ENCODE measurements at places on chromosomes 6 and 20. TPM values are rescaled to one million over a fixed set of nuclear protein-coding genes. Genes with fewer than 3 reads are reported as not detected.
A peak's percentile ranks its signal among the peaks of the same experiment; 100 is the strongest.

DNA sequence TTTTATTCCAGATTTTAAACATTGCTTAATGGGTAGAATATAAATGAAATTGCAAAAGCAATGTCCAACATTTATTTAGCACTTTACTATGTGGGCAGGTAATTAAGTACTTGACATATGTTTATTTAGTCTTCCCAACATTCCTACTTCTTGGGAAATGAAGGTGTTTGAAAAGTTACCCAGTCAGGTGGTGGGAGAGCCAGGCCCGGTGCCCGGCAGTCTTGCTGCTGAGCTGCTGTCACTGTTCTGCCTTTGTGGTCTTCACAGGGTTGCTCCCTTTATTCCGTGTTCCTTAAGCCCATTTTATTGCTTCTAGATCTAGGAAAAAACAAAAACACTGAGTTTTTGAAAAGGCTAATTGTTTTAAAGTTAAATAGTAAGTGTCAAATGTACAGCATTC lies 42.6 kb upstream of the TULP4 start:
- no peaks in the 10 kb centered on the region for H3K27me3 ChIP-seq
- DNase-seq: no peak
- no peaks in the 10 kb centered on the region for H3K4me1 ChIP-seq
- no peak overlapping the region for H3K27ac ChIP-seq
- no peak overlapping the region for H3K4me3 ChIP-seq
- H3K36me3 ChIP-seq: no peaks in the 10 kb centered on the region

SAPCD1 gene
- 3.2 TPM for polyA plus RNA-seq

OVOL2 gene
- polyA plus RNA-seq: 3.1 TPM

WFDC12 gene
- polyA plus RNA-seq: not detected

DNA sequence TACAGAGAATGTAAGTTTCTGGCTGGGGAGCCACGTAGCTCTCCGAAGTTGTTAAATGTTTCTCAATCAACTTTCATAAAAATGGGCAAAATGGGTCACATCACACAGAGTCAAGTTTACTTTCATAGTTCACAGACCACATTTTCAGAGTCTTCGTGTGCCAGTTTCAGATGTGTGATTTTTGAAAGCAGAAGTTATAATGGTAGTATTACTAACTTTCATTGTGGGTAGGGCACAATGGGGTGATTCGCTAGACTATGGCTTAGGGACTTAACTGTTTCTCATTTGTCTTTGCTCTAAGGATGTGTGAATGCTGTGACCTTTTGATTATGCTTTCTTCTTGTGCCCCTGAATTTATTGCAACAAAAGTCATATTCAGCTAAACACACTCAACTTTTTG lies 109.0 kb upstream of the SUPT3H start:
- no peaks in the 10 kb centered on the region for H3K4me1 ChIP-seq
- no peak for DNase-seq
- no peaks in the 10 kb centered on the region for H3K36me3 ChIP-seq

- H3K27ac ChIP-seq: peak overlapping the region; percentile 90
- no peaks in the 10 kb centered on the region for H3K4me1 ChIP-seq
- H3K27me3 ChIP-seq: no peaks in the 10 kb centered on the region
- DNase-seq: peak; percentile 80
These were observed 18.8 kb upstream of the BTN3A3 start for GRCh38 chr6:26421259-26422144.

C20orf204 gene
- polyA plus RNA-seq: not detected

CAP2 gene
- polyA plus RNA-seq: 25.4 TPM

PROKR2 gene
- not detected for polyA plus RNA-seq

DNA sequence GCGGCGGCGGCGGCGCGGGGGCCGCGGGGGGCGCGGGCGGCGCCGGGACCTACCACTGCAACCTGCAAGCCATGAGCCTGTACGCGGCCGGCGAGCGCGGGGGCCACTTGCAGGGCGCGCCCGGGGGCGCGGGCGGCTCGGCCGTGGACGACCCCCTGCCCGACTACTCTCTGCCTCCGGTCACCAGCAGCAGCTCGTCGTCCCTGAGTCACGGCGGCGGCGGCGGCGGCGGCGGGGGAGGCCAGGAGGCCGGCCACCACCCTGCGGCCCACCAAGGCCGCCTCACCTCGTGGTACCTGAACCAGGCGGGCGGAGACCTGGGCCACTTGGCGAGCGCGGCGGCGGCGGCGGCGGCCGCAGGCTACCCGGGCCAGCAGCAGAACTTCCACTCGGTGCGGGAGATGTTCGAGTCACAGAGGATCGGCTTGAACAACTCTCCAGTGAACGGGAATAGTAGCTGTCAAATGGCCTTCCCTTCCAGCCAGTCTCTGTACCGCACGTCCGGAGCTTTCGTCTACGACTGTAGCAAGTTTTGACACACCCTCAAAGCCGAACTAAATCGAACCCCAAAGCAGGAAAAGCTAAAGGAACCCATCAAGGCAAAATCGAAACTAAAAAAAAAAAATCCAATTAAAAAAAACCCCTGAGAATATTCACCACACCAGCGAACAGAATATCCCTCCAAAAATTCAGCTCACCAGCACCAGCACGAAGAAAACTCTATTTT lies 2.0 kb downstream of the FOXC1 start:
- H3K4me1 ChIP-seq: no peaks in the 10 kb centered on the region
- no peak for DNase-seq
- H3K4me3 ChIP-seq: peak overlapping the region; percentile 100
- no peaks in the 10 kb centered on the region for H3K27me3 ChIP-seq
- H3K36me3 ChIP-seq: peaks cover 5% of the 10 kb centered on the region

DNA sequence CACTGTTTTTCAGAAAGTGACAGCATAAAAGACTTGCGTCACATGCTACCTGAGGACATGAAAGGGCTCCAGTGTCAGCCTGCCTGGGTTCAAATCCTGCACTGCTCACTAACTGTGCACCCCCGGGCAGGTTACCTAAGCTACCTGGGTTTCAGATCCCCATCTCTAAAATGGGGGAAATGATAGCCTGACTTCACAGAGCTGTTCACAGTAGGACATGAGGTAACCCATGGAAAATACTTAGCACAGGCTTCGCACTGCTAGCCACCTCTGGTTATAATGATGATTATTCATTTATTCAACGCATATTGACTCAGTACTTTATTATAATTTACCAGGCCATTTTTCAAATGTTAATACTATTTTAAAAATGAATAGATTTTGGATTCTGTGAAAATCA lies 23.0 kb downstream of the TBC1D7 start:
- DNase-seq: no peak
- no peak overlapping the region for H3K4me3 ChIP-seq
- H3K4me1 ChIP-seq: no peaks in the 10 kb centered on the region
- H3K36me3 ChIP-seq: no peaks in the 10 kb centered on the region
- H3K27ac ChIP-seq: no peak overlapping the region

CFAP61 gene
- 0.18 TPM for polyA plus RNA-seq

GRCh38 chr6:79127660-79128059 lies 49.6 kb upstream of the PHIP start:
- H3K4me1 ChIP-seq: no peaks in the 10 kb centered on the region
- no peak overlapping the region for H3K27ac ChIP-seq
- no peaks in the 10 kb centered on the region for H3K27me3 ChIP-seq

DNA sequence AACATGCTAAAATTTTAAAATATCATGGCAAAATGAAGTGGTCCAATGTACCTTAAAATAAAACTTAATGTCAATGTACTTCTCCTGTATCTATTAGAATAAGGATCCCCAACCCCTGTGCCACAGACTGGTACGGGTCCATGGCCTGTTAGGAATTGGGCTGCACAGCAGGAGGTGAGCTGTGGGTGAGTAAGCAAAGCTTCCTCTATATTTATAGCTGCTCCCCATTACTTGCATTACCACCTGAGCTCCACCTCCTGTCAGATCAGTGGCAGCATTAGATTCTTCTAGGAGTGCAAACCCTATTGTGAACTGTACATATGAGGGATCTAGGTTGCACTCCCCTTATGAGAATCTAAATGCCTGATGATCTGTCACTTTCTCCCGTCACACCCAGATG lies 86.0 kb downstream of the SLC16A10 start:
- H3K27me3 ChIP-seq: no peaks in the 10 kb centered on the region
- no peak overlapping the region for H3K27ac ChIP-seq
- no peak for DNase-seq
- no peaks in the 10 kb centered on the region for H3K36me3 ChIP-seq
- H3K4me3 ChIP-seq: no peak overlapping the region

DNA sequence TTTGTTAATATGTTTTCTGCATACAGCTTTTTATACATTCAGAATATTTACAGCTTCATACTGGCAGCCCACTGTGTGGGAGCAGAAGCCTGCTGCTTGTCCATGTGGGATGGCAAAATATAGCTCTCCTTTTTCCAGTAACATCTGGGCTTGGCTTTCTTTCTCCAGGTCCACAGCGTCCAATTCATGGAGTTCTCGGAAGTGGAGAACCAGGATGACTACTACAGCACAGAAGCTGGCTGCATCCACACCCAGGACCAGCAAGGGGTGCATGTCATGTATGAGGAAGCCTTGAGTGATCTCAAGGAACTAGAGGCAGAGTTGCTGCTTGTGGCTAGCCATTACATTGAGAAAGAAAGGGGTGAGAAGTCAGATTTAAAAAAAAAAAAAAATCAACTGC lies 143.1 kb downstream of the CD164 start:
- H3K27ac ChIP-seq: no peak overlapping the region
- H3K4me3 ChIP-seq: no peak overlapping the region
- no peak for DNase-seq

GRCh38 chr6:96651816-96652215 lies 88.9 kb downstream of the FHL5 start:
- no peaks in the 10 kb centered on the region for H3K27me3 ChIP-seq
- no peaks in the 10 kb centered on the region for H3K4me1 ChIP-seq
- no peak overlapping the region for H3K4me3 ChIP-seq
- no peak overlapping the region for H3K27ac ChIP-seq
- no peaks in the 10 kb centered on the region for H3K36me3 ChIP-seq

GRCh38 chr6:81237226-81237625 lies 515.3 kb downstream of the TENT5A start:
- H3K4me3 ChIP-seq: no peak overlapping the region
- no peak for DNase-seq
- no peak overlapping the region for H3K27ac ChIP-seq
- no peaks in the 10 kb centered on the region for H3K36me3 ChIP-seq
- no peaks in the 10 kb centered on the region for H3K4me1 ChIP-seq

DNA sequence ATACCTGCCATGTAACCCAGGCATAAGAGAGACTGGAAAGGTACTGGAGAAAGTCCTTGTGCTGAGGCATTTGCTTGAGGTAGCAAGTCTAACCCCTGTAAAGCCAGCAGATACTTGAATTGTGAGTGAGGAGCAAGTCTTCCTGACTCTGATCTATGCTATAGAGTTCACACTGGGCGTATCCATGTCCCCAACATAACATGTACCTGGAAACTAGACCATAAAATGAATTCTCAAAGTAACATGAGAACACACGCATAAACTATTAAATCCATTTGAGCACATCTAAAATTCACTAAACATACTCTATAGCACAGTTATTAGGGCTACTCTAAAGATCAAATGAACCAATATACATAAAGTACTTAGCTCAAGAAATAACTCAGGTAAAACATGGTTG lies 2.0 kb downstream of the NHSL1 start:
- no peak for DNase-seq
- no peak overlapping the region for H3K4me3 ChIP-seq
- no peaks in the 10 kb centered on the region for H3K27me3 ChIP-seq

HCRTR2 gene
- polyA plus RNA-seq: not detected

- no peak overlapping the region for H3K27ac ChIP-seq
- no peak overlapping the region for H3K4me3 ChIP-seq
- no peaks in the 10 kb centered on the region for H3K4me1 ChIP-seq
- DNase-seq: no peak
These were observed 444.6 kb upstream of the DEFB115 start for GRCh38 chr20:30812739-30813411.

- no peak overlapping the region for H3K4me3 ChIP-seq
- H3K27ac ChIP-seq: no peak overlapping the region
- H3K4me1 ChIP-seq: peaks cover 3% of the 10 kb centered on the region
- no peaks in the 10 kb centered on the region for H3K36me3 ChIP-seq
These were observed 2.8 kb downstream of the RAET1E start for GRCh38 chr6:149895048-149895590.

- no peaks in the 10 kb centered on the region for H3K36me3 ChIP-seq
- DNase-seq: no peak
- H3K27ac ChIP-seq: no peak overlapping the region
- no peaks in the 10 kb centered on the region for H3K27me3 ChIP-seq
- H3K4me1 ChIP-seq: no peaks in the 10 kb centered on the region
These were observed 82.2 kb upstream of the GATA5 start for GRCh38 chr20:62557999-62558408.

CLPSL2 gene
- not detected for polyA plus RNA-seq

DNA sequence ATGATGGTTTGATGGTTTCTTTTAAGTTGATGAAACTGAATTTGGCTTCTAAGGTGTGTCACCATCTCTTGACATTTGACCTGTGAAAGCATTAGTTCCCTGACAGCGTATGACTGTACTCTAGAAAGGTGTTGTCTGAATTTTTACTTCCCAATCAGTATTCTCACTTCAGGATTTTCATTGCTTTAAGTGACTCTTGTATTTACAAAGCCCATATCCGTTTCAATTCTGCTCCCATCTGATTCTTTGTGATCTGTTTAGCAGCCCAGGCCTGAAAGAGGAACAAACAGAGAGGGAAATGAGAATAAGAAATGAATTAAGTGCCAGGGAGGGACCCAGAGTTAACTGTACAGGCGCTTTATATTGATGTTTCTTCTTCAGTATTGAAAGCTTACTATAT lies 73.7 kb downstream of the FARS2 start:
- H3K27me3 ChIP-seq: no peaks in the 10 kb centered on the region
- DNase-seq: no peak
- H3K4me1 ChIP-seq: peaks cover 8% of the 10 kb centered on the region

CST2 gene
- polyA plus RNA-seq: not detected

PCMTD2 gene
- polyA plus RNA-seq: 50.2 TPM

- no peak overlapping the region for H3K4me3 ChIP-seq
- H3K4me1 ChIP-seq: no peaks in the 10 kb centered on the region
- H3K27me3 ChIP-seq: no peaks in the 10 kb centered on the region
- no peak overlapping the region for H3K27ac ChIP-seq
- H3K36me3 ChIP-seq: no peaks in the 10 kb centered on the region
- no peak for DNase-seq
These were observed 92.2 kb upstream of the CNKSR3 start for GRCh38 chr6:154602708-154603107.

DNA sequence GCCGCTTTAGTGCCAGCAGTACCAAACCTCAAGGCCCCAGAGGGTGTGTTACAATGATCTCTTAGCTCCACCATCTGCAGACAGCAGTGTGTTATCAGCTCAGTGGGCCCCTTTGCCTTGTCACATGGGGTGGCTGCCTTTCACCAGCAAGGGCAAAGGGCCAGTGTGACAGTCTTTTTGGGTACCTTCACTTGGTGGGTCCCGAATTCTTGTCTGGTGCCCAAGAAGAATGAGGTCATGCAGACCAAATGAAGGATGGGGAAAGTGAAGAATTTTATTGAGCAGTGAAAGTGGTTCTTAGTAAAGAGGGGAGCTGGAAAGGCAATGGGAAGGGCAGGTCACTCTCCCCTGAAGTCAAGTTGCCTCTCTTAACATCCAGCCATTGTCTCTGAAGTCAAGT lies 2.9 kb upstream of the SMIM28 start:
- no peaks in the 10 kb centered on the region for H3K36me3 ChIP-seq
- H3K27me3 ChIP-seq: no peaks in the 10 kb centered on the region
- no peak overlapping the region for H3K27ac ChIP-seq
- H3K4me1 ChIP-seq: no peaks in the 10 kb centered on the region

DNA sequence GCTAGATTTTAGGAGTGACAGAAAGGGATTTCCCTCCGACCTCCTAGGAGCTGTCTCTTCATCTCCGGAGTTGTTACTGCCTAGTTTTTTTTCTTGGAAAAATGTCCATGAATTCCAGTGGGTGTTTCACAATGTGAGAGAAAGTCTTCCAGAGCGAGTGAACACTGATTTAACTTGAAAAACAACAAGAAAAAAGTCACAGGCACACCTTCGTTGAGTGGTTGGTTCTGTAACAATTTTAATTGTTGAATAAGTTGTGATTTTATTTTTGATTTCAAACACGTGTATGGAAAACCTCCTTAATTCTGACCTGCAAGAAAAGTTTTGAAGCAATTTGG lies 2.9 kb downstream of the TFAP2C start:
- no peaks in the 10 kb centered on the region for H3K4me1 ChIP-seq
- no peak for DNase-seq
- H3K27ac ChIP-seq: no peak overlapping the region
- no peak overlapping the region for H3K4me3 ChIP-seq
- H3K27me3 ChIP-seq: no peaks in the 10 kb centered on the region

Data from aorta (tissue), 5 donors.